ENCODE measurements at places on chromosomes 11 and 22.

DNA sequence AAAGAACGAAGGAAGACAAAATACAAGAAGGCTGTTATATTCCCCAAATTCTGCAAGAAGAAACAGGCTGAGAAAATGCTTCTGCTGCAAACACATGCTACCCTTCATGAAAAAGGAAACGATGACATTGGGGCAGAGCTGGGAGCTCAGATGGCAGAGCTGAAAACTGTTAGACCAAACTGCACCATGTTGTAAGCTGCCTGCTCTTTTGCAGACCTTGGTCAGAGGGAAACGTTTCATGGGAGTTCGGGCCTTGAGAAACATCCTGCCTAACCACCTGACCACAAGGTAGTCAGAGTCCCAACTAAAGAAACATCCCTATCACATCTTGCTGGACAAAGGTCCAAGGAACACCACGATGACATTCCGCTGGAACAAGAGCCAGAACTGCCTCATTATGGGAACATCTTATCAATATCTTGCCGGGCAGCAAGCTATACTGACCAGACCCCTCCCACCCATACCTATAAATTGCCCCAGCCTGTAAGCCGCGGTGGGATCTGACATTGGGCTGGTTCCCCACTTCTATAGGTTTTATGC lies 110.7 kb upstream of the CTSC start:
- DNase-seq = no peak

GRCh38 chr11:78023426-78023825 lies 350 bp upstream of the KCTD14 start:
- no peak for DNase-seq

GRCh38 chr11:66743271-66743968 lies 14.4 kb upstream of the SPTBN2 start:
- no peak for DNase-seq

GRCh38 chr22:44451016-44451415 lies 47.0 kb downstream of the RTL6 start:
- DNase-seq = no peak

DNA sequence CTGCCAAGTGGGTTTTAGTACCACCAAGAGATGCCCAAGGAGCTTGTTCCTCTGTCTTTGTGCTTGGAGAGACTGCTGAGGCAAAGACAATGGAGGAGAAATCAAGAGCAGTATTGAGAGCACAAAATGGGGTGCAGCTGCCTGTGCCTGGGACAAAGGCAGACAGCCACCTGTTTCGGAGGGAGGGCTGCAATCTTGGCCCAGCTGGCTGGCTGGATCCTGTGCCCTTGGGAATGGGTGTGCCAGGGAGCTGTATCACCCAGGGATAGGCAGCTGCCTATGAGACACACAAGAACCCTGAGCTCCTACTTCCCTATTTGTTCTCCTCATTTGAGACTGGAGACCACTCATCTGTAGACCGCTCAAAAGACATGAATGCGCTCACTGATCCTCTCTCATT lies 23.3 kb upstream of the CHRM4 start:
- peak; percentile 34 for DNase-seq

- DNase-seq = no peak
These were observed 2073.5 kb downstream of the LRRC4C start for GRCh38 chr11:39385911-39386310.

DNA sequence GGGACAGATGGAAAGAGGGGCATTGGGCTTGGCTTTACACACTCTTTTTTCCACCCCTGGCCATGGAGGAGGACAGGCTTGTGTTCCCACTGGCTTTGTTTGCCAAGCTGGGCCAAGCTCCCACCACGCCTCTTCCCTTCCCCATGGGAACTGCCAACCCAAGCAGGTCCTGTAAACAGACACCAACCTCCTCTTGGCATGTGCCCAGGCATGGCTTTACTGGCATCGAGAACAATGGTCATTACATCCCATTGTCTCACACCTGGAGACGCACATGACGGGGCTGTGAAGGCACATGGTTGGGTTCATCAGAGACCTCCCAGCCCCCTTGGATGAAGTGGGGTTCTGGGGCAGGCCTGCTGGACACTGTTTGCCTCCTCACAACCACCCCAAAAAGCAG lies 11.7 kb downstream of the SEC14L3 start:
- DNase-seq = no peak

Data from NCI-H1436 treated with DMSO at 0.1 percent for 48 hours (cell line).